ENCODE measurements at places on chromosomes 7 and 10.

GRCh38 chr7:114652041-114652440, 237.4 kb downstream of the FOXP2 start:
- peak; percentile 28 for DNase-seq

DNA sequence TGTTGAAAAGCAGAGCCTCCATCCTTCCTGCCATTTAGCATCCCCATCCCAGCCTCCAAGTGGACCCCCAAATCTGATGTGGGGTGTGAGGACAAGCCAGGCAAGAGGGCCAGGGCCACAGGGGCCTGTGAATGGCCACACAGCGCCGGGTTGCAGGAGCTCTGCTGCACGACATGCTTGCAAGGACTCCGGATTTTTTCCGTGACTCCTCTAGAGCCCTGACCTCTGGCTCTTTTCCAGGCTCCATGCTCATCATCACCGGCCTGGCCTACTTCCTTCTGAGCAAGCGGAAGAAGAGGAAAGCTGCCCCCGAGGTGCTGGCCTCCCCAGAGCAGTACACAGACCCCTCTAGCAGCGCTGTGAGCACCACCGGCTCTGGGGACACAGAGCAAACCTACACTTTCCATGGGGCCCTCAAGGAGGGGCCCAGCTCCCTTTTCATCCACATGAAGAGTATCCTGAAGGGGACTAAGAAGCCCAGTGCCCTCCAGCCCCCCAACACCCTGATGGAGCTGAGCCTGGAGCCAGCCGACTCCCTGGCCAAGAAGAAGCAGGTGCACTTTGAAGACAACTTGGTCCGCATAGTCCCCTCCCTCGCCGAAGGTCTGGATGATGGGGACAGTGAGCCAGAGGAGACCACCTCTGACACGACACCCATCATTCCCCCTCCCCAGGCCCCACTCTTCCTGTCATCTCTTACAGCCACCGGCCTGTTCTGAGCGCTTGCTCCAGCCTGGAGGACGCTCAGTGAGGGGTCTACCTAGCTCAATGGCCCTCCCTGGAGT, 23.5 kb downstream of the TMEM72 start:
- no peak for DNase-seq

- no peak for DNase-seq
These were observed 277.7 kb downstream of the ANKRD7 start for GRCh38 chr7:118502235-118502634.

DNA sequence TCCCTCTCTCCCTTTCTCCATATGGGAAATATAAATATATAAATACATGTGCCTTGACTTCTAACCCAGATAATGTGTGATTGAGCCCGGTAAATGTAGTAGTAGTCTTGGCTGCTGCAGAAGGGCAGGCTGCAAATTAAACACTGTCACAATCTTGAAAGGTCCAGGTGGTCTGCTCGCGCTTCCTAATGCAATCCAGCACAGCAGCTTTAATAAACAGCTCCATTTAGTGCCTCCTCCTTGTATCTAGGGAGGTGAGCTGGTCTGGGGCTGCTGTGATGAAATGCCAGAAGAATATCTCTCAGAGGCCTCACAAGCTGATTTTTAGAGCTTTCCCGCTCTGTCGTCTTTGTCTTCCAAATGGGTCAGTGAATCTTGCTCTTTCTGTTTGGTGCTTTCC, 782 bp downstream of the POU6F2 start:
- no peak for DNase-seq

DNA sequence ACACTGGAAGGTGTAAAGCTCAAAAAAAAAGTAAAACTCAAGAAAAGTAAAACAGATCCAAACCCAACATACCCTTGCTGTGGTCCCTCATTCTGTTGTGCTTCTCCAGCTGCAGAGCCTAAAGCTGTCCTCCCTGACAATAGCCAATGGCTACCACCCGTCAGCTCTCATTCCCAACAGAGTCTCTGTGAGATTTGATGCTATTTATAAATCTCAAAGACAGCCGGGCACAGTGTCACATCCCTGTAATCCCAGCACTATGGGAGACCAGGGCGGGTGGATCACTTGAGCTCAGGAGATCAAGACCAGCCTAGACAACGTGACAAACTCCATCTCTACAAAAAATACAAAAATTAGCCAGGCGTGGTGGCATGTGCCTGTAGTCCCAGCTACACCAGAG, 116.0 kb downstream of the KMT2E start:
- no peak for DNase-seq

DNA sequence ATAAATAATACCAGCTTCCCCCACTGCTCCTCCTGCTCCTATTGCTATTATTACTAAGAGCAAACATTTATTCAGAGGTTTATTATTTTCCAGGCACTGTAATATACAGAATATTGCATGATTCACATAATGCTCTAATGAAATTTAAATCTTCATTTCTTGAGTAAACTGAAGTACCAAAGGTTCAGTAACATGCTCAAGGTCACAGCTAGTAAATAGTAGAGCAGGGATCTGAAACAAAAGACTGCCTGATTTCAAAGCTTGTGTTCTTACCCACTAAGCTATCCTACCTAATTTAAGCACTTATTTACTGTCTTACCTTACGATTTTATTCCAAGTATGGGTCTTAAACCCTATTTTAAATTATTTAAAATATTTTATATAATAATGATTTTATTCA, 126.2 kb downstream of the SNX13 start:
- DNase-seq, result no peak

- DNase-seq, result no peak
These were observed 19.9 kb upstream of the ATOH7 start for GRCh38 chr10:68251625-68252495.

GRCh38 chr7:20299647-20300312, 30.9 kb upstream of the ITGB8 start:
- no peak for DNase-seq

- no peak for DNase-seq
These were observed 100.6 kb upstream of the CREB5 start for GRCh38 chr7:28311670-28312069.

GRCh38 chr10:65325913-65326312, 1599.9 kb upstream of the LRRTM3 start:
- DNase-seq, result peak; percentile 71

DNA sequence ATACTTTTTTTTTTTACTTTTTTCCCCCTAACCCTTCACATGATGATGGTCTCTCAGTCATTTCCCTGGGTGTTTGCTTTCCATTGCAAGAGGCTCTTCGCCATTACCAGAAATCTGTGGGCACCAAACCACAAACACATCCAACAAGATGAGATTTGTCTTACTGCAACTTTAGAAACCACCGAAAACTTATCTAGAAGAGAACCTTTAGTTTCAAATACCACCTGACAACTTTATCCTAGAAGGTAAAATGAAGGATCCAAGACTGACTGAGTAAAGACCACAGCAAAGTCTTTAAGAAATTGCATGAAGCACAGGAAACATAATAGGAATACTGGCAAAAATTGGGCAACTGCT, 363.3 kb upstream of the MBL2 start:
- DNase-seq, result no peak

All from HAP-1 (cell line).